Eye (tissue), 1 donor: ENCODE measurements at places on chromosomes 11 and 22.

DNA sequence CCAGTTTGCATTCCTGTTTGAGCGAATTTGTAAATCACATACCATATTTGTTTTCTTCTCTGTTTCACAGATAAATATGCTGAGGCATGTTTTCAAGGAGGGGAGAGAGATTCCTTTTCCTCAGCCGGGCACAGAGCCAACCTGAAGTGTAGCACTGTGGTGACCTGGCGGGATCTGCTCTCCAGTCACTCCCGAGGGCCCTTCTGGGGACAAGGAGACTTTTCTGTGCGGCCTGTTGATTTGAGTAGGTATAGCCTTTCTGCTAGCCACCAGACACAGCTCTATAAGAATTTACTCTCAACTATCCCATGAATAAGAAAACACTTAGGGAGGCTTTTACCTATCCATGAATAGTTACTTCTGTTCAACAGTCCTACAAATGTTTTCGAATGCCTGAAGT lies 63.5 kb upstream of the FDX1 start:
- DNase-seq, result peak; percentile 26

DNA sequence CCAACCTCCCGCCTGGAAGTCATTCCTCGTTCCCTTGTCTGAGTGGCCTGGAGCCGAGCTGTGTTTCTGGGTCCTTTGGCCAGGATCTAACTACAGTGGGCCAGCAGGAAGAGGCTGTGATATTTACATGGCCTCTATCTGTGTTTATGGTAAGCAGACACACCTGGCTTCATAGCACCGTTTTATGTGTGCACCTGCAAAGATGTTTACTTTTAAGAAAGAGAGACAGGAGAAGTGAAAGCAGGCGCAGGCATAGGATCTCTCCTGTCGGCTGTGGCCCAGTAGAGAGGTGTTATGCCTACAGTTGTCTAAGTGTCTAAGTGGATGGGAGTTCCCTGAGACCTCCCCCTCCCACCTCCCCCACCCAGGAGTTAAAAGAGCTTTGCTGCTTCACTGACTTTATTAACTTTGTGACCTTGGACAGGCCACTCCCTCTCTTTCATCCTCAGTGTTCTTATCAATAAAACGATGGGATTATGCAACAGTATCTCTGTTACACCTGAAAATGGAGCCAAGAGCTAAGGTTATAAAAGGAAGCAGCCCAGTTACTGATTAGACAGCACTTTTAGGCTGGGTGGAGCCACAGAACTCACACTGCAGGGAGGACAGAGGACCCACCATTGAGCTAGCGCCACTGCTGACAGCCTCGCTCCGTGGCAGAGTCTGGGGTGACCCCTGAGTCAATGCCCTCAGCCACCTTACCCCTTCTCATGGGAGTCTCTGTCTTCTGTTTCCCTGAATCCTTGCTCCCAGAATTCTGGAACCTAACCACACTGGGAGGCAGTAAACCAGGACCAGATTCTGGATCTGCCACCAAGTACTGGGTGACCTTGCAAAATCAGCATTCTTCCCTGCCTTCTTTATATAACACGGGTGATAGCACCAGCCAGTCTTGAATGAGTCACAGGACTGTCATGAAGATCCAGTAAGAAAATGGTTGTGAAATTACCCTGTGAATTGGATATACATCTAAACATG lies 22.0 kb downstream of the ST14 start:
- no peak for DNase-seq

DNA sequence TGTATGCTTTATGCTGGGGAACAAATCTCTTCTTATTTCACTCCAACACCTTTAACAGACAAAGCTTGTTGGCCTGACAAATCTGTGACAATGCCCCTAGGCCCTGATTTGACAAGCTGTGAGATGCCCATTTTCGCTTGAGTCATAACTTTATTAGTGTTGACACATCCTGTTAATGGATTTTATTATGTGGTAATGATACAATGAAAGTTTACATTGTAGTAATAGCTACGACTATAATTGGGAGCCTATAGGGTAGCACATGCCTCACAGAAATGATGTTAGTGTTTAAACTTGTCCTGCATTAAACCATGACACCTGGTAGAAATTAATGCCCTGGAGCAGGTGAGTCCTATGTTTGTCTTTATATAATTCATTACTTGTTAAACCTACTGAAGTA lies 3.3 kb upstream of the MMP10 start:
- DNase-seq, result no peak

DNA sequence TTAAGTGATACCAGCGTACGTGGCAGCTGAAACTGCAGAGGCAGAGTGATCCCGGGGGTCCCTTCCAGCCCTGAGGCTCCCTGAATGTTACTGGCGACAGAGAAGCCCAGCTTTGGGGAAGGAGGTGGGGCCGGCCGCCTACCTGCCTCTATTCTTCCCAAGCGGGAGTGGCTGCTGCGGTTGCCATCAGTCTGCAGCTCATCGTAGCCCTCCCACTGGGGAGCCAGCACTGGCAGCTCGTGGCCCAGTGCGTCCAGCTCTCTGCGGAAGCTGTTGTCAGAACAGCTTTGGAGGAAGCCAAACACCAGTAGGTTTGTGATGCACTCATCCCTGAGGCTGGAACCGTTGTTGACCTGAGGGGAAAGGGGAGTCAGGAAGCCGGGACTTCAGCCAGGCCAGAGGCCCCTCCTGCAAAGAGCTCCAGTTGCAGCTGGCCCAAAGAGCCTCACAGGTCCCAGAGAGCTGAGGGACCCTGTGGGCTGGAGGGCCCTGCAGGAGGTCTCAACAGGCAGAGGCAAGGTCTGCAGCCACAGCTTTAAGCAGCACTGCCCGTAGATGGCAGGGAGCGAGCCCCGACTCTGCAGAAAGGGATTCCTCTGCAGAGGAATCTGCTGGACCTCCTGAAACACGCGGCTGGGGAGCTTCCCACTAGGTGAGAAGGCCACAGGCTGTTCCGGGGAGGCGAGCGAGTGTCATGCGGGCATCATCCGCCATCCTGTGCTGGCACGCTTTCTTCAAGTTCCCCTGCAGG lies 30.4 kb downstream of the BID start:
- DNase-seq, result no peak

DNA sequence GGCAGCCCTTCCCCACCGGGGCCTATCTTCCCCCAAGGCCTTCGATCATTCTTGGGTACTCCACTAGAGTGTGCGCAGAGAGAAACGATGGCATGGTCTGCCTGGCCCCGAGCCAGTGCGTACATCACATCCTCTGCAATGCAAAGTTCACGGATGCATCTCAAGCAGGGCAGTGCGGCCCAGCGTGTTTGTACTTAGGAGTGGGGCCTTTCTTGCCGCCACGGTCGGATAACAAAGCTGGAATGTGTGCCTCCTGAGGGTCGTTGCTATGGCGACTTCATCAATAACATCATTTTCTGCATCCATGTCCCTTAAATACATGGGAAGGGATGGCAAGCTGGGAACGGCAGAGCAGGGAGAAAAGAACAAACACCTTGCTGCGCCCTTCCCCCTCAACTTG lies 73.9 kb downstream of the SCUBE1 start:
- DNase-seq, result peak; percentile 74

DNA sequence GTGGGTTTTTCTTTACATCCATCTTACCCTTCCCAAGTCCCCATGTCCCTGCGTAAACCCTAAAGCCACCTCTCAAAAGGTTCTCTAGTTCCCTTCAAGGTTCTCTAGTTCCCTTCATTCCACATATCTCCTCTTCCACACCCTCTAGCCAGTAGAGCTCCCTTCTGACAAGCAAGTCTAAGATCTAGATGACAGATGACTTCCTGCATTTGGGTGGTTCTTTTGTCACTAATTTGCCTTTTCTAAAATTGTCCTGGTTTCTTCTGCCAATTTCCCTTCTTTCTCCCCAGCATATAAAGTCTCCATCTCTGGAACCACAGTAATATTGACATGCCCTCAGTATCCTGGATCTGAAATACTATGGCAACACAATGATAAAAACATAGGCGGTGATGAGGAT lies 7.8 kb downstream of the CD3E start:
- no peak for DNase-seq
